ENCODE measurements at places on chromosomes 12 and 14.

DNA sequence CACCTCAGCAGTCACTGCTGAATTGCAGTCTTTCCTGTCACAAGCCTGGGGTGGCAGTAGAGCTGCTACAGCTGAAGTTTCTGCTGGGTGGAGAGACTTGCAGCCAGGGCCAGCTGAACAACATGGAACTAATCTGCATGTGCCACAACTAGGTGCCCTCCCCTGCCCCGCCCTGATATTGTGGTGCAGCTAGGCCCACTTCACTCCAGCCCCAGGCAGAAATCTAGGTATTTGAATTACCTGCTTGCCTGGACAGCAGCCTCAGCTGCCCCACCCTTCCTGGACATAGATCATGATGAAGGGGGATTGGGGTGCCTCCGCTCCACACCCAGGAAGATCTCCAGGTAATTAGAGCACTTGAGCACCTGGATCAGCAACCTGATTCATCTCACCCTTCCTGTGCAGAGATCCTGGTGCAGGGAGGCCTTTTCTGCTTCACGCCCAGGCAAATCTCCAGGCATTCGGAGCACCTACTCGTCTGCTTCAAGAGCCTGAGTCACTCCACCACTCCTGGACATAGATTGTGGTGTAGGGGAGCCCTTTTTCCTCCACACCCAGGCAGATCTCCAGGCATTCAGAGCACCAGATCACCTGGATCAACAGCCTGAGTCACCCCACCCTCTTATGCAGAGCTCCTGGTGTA is 477.0 kb downstream of the SOX5 start:
- no peak for DNase-seq

DNA sequence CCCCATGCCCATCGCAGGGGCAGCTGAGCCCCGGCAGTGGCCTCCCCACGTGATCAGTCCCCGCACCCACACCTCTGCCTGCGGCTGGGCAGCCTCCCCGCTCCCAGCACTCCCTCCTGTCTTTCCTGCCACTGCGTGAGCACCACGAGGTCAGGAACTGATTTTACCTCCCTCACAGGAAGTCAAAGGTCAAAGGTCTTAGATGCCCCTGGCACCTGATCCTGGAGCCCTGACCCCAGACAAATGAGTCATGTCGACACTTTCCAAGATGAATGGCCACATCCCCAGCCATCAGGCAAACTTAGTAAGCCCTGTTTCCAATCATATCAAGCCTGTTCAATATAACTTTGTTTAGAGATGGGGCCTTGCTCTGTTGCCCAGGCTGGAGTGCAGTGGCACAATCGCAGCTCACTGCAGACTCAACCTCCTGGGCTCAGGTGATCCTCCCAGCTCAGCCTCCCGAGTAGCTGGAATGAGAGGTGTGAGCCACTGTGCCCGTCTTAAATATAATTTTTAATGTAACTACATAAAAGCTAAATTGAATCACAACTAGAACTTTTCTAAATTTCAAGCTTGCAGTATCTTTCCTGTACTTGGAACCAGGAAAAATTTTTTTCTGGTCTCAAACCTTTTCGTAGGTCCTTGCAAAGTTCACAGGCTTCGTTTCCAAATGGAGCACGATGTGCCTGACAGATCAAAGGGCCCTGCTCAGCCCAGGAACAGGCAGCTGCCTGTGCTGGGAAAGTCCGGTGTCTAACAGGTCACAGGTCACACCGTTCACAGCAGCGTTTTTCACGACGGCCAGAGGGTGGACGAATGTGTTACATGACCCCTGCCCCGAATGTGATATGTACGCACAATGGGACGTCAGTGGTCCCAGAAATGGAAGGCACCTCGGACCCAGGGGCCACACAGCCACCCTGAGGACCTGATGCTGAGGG is 1.9 kb downstream of the LRCOL1 start:
- DNase-seq: no peak

- DNase-seq: no peak
These were observed 120.2 kb downstream of the DAD1 start for GRCh38 chr14:22468830-22469229.

- no peak for DNase-seq
These were observed 138.5 kb downstream of the SLC16A7 start for GRCh38 chr12:59734371-59734770.

- no peak for DNase-seq
These were observed at the start of gene PMCH for GRCh38 chr12:102197789-102198188. TSS of gene PMCH (minus strand) at chr12:102197833. CDS start at chr12:102197770, 63 bp downstream.

- peak; percentile 88 for DNase-seq
These were observed 1.6 kb upstream of the ATP2B1 start for GRCh38 chr12:89709995-89710872.

DNA sequence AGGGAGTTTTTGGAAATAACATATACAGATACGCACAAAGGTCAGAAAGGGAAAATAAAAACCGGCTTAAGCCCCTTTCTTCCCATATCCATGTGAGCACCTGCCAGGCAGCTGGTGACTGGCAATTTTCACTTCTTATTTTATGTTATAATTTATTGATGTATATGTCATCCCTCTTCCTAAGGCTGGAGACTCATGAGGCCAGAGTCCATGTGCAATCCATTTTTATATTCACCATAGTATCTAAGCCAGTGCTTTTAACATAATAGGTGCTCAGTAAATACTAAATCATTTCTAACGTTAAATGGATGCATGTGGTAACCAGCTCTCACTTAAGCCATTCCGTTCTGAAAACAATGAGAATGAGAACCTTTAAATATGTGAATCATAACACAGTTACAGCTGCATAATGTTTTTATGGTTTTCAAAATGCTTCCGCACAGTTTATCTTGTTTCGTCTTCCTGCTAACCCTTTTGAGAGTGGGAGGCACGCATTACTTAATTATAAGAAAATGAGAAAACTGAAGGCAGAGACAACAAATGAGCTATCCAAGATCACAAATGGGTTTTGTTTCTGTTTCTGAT is 178.3 kb downstream of the CACNA1C start:
- DNase-seq: no peak

DNA sequence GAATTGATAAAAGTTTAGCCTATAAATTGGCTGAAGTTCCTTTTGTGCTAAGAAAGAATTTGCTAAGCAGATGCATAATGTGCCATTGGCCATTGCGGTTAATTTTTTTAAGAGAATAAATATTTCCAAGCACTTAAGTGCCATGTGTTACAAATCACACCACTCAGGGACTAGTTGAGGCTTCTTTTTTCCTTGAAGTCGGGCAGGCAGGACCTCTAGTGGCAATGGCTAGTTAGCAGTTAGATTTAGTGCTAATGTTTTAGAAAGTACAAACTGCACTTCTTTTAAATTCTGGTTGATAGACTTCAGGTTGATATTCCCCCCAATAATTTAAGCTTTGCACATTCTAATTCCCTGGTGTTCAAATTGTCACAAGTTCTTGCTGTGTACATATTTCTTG is 294.3 kb downstream of the APAF1 start:
- DNase-seq: no peak

DNA sequence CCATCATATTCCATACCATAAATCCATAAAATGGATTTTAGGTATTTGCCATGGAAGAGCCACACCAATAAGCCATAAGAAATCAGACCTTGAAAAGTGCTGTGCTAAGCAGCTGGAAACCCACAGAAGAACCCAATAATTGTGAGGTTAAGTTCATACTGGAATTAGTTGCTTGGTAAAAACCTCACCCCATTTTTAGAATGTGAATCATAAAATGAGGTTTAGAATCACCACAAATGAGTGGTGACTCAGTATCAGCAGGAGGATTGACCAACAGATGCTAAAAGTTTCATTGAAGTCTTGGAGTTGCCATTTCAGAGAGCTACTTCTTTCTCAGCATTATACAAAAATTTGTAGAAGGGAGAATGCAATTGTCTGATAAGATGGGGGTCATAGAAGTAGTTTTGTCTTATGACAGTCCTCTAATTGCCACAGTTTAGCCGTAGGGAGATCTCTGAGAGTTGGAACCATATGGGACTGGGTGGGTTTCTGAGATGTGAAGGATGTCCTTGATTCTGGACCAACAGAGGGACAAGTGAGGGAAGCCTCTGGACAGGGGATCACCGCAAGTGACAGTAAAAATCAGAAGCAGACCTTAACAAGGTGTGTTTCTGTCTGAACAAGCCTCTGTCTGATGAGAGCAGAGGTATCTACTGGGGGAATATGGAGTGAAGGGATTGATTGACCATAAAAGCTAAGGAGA is 1.4 kb upstream of the STON2 start:
- DNase-seq: no peak

- DNase-seq: no peak
These were observed 17.6 kb upstream of the GPR33 start for GRCh38 chr14:31505411-31505810.

DNA sequence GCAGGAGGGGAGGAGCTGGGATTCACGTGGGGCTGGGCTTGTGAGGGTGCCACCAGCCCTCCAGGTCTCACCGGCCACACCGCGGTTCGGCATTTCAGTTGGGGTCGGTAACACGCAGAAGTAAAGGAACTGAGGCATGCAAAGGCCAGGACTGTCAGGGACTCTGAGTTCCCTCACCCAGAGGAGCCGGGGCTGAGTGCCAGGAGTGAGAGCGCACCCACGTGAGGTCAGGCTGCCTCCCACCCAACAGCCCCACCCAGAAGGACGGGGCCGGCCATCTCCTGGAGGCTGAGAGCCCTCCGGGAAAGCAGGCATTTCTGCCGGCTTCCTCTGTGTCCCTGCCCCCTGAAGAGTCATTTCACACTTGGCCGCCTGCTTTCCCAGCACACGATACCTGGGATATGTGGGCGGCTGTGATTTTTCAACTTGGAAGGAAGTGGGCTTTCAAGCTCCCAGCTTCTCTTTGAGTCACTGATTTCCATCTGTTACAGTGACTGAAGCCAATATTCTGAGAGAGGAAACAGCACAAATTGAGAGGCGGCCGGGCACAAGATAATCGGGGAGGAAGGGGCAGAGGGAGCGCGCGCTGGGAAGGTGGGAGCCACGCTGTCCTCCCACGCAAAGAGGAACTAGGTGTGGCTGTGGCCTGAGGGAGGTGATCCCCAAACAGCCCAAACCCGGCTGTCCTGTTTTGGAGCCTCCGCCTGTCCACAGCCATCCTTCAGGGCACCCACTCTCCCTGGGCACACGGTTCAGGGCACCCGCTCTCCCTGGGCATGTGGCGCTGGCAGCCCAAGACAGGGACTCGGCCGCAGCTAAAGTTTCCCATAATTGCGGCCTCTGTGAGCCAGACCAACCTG is 19.0 kb downstream of the GALNT9 start:
- no peak for DNase-seq

GRCh38 chr14:104794099-104794498 is 1.4 kb downstream of the AKT1 start:
- DNase-seq: no peak

- no peak for DNase-seq
These were observed 461.4 kb upstream of the SYT1 start for GRCh38 chr12:78403136-78403535.

- no peak for DNase-seq
These were observed 73.7 kb downstream of the DCAF5 start for GRCh38 chr14:69079188-69079742.

GRCh38 chr12:127101076-127101475 is 1165.9 kb upstream of the TMEM132C start:
- no peak for DNase-seq

- DNase-seq: no peak
These were observed 71.8 kb upstream of the MAX start for GRCh38 chr14:65173973-65174693.

- no peak for DNase-seq
These were observed 165.1 kb downstream of the GXYLT1 start for GRCh38 chr12:41979574-41979973.

DNA sequence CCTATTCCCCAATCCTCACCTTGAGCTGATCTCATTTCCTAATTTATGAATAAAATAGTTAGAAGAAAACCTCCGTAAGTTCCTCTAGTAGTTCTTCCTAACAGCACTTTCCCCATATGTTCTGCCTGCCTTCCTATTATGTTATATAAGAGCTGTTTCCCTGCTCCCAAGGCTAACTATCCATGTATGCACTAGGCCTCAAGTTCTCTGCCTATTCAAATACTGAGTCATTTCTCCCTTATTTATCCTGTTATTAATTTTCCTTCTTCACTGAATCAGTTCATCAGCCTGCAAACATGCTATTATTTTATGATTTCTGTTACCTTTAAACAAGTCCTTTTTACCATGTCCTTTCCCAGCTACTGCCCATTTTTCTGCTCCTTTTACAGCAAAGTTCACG is 164.1 kb downstream of the EPS8 start:
- DNase-seq: no peak

DNA sequence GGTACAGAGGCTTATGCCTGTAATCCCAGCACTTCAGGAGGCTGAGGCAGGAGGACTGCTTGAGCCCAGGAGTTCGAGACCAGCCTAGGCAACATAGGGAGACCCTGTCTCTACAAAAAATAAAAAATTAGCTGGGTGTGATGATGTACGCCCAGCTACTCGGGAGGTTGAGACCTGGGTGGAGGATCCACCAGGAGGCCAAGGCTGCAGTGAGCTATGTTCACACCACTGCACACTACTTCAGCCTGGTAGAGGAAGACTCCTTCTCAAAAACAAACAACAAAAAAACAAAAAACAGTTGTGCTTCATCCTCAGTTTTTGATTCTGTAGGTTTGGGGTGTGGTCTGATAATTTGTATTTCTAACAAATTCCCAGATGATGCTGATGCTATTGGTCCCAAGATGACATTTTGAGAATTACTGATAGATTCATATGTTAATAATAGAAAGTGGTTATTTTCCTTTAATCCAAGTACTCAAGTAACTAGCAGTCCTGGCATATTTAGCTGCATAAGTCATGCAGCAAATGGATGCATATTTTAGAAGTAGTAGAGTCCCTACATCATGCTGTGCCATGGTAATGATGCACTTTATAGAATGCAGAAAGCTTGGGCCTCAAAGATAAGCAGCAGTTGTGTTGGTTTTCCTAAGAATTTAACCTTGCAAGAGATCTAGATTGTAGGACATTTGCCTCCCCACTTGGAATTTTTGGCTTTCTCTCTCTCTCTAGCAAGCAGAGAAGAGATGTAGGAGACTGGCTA is 76.1 kb upstream of the PAWR start:
- DNase-seq: no peak

GRCh38 chr12:91854725-91855124 is 290.9 kb downstream of the BTG1 start:
- DNase-seq: no peak

- no peak for DNase-seq
These were observed 22.8 kb downstream of the ITPK1 start for GRCh38 chr14:93092606-93093556.

GRCh38 chr14:55963295-55963694 is 154.9 kb upstream of the PELI2 start:
- DNase-seq: no peak

DNA sequence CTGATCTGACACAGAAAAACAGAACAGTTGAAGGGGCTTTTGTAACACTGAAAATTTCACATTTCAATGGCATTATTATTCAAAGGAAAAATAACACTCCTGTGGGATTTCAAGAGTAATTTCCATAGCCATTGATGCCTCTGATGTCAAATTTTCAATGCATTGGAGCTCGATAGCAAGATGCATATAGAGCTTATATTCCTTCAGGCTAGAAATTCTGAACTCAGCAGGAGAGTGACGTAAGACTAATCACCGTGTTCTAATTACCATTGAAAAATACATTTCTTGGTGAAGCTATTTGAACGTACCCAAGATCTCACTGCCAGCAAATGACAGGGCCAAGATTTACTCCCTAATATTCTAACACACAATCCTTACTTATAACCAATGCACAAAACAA is 854.1 kb upstream of the TMEM132C start:
- DNase-seq: no peak

- no peak for DNase-seq
These were observed 7.8 kb upstream of the KRT74 start for GRCh38 chr12:52581481-52581880.

- no peak for DNase-seq
These were observed 18.6 kb downstream of the TSPAN8 start for GRCh38 chr12:71139153-71139735.

- DNase-seq: no peak
These were observed 25.4 kb upstream of the TCL1A start for GRCh38 chr14:95739356-95739755.

All from suprapubic skin (tissue), 4 donors.